ENCODE measurements at places on chromosomes 6 and 20.

DNA sequence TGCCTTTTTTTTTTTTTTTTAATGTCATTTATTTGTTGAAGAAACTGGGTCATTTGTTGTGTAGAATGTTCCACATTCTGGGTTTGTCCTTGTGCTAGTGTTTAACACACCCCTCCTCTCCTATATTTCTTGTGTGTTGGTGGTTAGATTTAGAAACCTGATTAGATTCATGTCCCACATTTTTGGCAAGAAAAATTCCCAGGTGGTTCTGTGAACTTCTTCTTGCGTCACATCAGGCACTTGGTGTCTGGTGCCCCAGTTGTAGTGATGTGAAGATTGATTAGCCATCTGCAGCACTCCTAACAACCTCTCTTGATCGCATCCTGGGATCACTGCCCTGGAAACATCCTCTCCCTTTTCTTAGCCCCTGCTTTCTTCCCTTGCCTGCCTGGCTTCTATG, 7.8 kb downstream of the PIGT start:
- no peak for DNase-seq

GRCh38 chr6:129419324-129419723, 290.7 kb downstream of the ARHGAP18 start:
- DNase-seq = no peak

- DNase-seq = no peak
Measured at GRCh38 chr6:95581073-95581472, 3.7 kb downstream of the MANEA start.

- DNase-seq = no peak
Measured at GRCh38 chr6:136753624-136754023, 38.7 kb downstream of the MAP3K5 start.

GRCh38 chr6:126650931-126651330, 311.0 kb downstream of the CENPW start:
- no peak for DNase-seq

- DNase-seq = no peak
Measured at GRCh38 chr6:84892671-84893070, 128.3 kb upstream of the TBX18 start.

DNA sequence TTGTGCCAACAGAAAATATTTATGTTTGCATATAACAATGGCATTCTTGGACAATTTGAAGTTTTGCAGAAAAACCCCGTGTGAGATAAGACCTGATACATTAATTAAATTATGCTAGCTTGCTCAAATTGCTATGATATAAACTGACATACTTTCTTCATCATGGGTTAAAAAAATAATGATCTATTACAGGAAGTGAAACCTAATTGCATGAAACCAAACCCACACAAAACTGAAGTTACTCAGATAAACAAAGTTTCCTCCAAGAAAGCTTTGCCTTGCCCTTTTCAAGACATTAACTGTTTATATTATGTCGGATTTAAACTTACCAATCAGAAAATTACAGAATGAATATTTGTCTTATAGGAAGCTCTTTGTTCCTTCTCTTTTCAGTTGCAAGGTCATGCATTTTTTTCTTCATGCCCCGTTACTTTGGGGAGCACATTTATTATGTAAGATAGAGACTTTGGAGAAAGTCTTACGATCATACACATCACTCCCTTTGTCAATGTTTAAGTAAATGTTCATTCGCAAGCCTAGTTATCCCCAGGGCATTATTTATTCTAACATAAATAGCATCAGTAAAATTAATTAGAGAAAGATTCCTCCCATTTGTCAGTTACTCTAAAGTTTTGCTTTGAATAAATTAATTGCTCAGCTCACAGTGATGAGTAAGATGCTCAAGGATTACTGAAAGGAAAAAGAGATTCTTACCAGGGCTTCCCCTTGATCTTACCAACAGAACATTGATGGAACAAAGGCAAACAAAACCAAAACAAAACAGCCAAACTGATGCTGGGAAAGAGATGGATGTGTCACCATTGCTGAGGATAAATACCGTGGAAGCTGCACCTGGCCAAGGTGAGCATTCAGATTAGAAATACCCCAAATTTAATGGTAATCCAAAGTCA, 14.8 kb upstream of the TMEM244 start:
- no peak for DNase-seq

GRCh38 chr6:37083243-37084138, 78.0 kb downstream of the FGD2 start:
- peak; percentile 81 for DNase-seq

DNA sequence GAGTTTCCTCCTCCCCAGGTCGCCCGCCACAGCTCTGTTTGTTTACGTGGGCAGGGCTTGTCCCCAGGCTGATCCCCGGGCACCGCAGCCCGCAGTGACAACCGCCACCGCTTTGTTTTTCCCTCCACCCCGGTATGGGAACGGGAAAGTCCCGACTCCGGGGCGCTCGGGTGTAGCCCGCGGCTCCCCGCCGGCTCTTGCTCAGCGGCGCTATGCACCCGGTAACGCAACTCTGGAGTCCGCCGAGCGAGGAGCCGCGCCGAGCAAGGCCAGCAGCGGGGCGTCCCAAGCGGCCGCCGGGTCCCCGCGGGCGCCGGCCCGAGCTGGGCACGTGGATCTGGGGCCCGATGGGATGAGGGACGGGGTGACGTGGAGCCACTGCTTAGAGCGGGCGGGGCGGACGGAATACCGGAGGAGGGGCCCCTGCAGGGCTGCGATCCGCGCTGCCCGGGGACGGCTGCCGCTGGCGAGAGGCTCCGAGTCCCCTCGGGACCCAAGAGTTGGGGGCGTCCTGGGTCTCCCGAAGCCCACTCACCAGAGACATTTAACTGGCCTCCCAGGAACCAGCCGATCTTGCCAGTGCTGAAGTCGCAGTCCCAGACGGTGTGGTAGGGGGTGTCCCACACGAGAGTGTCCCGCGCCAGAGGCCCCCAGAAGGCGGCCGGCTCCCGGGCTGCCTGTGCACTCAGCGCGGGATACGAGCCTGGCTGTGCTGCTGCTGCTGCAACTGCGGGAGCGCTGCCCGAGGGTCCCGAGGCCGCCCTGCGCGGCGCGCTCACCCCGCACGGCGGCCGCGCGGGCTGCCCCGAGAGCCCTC, 497 bp downstream of the ACSS1 start:
- peak; percentile 64 for DNase-seq

DNA sequence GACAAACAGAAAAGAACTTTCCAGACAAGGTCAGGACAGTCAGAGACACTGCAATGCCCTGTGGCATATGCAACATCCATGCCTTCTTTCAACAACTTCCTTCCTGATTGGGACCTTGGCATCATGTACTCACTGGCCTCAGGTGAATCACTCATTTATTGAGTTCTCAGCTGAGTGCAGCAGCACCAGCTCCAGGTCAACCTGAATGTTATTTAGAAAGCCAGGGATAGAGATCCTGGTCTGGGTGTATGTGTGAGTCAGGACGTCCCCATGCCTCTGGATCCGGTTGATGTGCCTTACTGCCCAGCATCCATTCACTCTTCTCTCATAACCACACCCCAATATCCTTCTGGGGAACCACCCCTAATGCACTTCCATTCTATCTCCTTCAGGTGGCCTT, 54.4 kb downstream of the SNRNP48 start:
- DNase-seq = no peak

All from kidney (tissue), 22 donors.